NCI-H1436 (cell line): ENCODE measurements at places on chromosomes 11 and 22.

- no peak for DNase-seq
Observed at GRCh38 chr22:17847360-17848078, 73.2 kb upstream of the BID start.

GRCh38 chr11:56027354-56027753 is at the start of gene OR5AS1:
Gene OR5AS1 (plus strand): TSS chr11:56027654. CDS start chr11:56030419, 2,765 bp downstream.
- no peak for DNase-seq

DNA sequence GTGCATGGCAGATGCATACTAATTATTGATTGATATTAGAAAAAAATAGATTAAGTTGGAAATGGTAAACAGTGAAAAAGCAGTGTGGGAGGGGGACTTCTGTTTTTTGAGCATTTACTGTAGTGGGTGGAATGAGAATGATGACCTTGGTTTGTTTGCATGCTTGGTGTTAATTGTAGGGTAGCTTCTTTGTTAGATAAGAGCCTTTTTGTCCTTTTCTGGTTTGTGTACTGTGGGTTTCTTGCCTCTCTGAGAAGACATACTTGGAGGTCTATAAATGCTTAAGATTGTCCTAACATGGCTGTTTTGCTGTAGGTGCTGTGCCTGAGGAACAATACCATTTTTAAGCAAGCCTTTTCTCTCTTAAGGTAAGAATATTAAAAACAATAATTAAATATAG is 17.0 kb downstream of the MRPL48 start:
- DNase-seq, result no peak

DNA sequence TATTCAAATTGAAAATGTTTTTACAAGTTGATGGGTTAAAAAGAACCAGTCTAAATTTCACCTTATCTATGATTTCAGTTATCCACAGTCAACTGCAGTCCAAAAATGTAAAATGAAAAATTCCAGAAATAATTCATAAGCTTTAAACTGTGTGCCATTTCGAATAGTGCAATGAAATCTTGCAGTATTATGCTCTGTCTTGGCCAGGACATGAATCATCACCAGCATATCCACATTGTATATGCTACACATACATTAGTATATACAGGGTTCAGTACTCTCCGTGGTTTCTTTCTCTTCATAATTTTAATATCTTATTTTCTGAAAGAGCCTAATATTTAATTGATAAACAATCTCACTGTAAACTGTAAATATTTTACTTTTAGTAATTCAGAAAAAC is 45.9 kb downstream of the ARHGAP32 start:
- no peak for DNase-seq

- DNase-seq, result no peak
Observed at GRCh38 chr11:128226106-128226716, 361.1 kb downstream of the ETS1 start.

GRCh38 chr11:34719303-34719848 is 98.5 kb downstream of the EHF start:
- no peak for DNase-seq

- DNase-seq, result no peak
Observed at GRCh38 chr11:68396516-68396915, 64.0 kb upstream of the PPP6R3 start.
